ENCODE measurements at places on chromosomes 5 and 9.

DNA sequence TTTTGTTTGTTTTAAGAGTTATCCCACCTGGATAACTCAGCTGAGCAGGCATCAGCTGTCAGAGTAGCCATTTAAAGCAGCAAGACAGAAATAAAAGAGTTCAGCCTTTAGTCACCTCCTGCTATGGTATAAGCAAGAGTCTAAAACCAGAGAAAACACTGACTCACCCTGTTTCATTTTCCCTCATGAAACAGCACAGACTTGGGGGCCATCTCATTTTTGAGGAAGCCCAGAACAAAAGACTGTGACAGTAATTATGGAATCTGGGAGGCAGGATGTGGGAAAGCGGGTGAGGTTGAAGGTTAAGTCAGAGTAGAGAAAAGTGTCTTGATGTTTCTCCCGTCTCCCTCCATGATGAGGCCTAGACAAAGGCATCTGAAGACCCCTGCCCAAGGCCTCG lies 90.2 kb upstream of the FAM174A start:
- no peak for DNase-seq

GRCh38 chr9:137759117-137759516 lies 118.5 kb upstream of the CACNA1B start:
- DNase-seq: no peak

GRCh38 chr9:34362614-34363214 lies 14.0 kb downstream of the MYORG start:
- no peak for DNase-seq

GRCh38 chr5:164893071-164893470 lies 1387.7 kb downstream of the MAT2B start:
- DNase-seq: no peak

DNA sequence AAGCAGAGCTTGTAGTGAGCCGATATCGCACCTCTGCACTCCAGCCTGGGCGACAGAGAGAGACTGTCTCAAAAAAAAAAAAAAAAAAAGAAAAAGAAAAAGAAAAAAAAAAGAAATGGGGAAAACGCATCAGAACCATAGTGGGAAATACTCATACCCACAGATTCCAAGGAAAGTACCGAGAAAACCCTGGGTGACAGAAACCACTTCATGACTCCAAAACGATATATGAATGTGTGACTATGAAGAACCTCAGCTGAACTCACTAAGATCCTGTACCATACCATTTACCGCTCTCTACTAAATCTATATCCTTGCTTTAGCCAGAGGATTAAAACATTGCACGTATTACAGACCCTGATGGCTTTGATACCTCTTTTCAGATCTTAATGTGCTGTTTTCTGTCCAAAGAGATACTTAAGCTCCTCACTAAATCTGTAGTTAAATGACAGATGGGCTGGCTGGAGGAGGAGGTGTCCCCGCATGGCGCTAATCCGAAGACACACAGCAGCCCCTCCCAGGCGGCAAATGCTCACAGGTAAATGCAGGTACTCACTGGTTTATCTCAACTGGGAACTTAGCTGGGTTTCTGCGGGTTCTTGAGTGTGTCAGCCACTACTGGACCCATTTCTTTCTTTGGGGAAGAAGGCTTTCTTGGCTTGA lies 2.8 kb downstream of the LPCAT1 start:
- DNase-seq: no peak

DNA sequence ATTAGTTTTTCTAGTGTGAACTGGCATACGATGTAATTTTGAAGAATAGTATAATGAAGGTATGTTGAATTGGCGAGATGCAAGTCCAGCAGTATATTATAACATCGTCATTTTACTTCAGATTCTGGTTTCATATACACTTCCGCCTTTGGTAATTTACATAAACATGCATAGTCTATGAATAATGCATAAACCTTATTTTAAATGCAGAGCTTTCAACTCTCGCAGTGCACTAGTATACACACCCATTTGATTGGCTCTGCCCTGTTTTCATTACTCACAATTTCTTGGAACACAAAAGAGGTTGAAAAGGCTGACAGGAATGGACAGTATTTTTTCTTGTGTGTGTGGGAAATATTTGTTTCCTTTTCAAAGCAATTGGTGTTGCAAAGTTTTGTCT lies 128.9 kb upstream of the CCNH start:
- DNase-seq: no peak

- no peak for DNase-seq
Measured at GRCh38 chr9:35618854-35619799, 914 bp upstream of the CD72 start.

Measured in right forelimb (tissue), 1 donor.